Sigmoid colon (tissue), 7 donors: ENCODE measurements at places on chromosomes 4 and X. TPM values are rescaled to one million over a fixed set of nuclear protein-coding genes. Genes with fewer than 3 reads are reported as not detected.

GRCh38 chr4:37568489-37568888 lies 117.7 kb downstream of the RELL1 start:
- no peak for DNase-seq

DNA sequence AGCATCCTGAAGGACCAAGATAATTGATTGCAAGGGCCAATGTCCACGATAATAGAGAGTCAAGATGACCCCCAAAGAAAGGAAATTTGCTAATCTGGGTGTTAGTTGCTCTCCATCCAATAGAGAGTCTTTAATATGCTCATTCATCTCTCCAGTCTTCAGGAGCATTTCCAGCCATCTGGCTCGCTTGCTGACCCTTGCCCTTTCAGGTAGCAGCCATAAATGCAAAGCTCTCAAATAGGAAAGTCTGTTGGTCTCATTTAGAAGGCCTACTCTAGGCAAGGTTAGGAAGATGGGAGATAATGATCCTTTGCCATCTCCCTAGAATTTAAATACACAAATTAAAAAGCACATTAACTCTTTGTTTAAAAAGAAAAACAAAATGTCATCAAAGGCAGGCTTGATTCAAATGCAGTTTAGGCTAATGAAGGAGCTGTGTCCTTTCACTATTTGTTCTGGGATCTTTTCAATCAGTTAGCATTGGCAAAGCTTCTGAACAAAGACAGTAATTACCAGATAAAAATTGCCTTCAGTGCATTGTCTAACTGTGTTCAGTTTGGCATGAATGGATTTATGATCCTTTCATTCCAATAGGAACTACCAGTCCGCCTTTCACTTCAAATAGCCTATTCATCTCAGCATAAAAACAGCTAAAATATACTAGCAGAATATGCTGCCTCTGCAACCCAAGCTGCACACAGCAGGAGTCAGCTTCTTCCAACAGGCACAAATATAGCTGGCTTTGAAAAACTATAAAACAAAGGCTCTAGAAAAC lies 49.6 kb upstream of the ATXN3L start:
- no peak for DNase-seq

DNA sequence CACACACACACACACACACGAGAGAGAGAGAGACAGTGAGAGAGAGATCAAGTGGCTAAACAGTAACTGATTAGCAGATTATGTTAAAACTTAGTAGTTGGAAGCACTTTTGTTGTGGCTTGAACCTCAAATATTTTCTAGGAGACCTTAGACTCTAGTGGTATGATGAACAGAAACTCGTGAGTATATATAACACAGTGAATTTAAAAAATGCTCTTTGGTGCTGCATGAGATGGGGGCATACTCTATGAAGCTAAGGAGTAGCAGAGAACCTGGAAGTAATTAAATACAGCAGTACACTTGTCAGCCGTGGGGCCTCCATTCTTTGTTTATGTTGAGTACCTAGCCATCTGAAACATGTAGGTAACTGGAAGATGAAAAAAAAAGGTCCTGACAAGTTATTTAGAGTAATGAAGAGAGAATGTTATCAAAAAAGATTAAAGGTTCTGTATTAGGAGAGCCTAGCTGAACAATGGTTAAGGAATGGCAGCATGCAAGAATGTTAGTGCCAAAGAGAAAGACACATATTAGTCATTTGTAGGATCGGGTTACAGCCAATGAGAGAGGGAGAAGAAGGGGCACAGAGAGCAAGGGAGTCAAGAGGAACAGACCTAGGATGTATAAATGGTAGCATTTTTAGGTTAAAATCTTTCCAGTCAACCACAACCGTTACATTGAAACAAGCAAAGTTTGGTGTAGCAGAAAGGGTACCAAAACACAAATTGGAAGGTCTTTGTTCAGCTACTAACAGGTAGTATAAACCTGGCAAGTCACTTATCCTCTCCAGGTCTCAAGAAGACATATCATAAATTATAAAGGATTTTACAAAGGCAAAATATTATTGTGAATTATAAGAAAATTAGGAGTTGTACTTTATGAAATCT lies 316.7 kb upstream of the DIPK2B start:
- DNase-seq: no peak

Gene AMER1
- 5.4 TPM for total RNA-seq

DNA sequence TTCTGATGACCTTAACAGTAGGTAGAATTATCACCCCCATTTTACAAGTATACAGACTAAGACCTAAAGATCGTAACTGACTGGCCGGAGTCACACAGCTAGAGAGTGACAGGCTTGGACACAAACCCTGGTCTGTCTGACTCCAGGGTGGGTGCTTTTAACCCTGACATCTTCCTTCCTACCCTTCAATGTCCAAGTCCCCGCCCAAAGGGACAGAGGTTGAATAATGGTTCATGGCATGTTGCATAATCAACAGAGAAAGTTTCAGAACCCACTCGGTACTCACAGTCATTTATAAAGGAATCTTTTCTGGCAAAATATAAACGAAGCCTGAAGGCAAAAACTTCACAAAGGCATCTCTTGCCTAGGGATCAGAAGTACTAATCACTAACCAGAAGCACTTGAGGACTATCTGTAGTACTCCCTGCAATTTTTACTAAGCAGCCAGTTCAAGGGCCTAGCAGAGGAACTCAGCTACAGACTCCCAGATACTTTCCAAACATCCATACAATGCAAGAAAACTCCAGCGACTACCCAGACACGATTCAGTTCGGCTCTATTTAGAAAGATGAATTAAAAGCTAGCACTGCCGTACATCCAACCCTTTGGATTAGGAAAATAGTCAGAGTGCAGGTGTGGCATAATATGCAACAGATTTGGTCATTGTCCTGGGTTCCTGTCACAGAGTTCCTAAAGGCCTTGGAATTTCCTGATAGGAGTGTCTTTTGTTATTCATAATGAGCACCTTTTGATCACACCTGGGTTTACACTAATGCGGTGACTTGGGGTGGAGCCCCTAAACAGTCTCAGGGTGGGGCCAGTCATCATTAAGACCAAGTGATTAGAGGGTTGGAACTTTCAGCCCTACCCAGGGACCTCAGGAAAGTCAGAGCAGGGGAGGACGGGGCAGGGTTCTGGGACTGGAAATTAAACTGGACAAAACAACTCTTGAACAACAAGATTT lies 44.0 kb downstream of the RELL1 start:
- DNase-seq: no peak

DNA sequence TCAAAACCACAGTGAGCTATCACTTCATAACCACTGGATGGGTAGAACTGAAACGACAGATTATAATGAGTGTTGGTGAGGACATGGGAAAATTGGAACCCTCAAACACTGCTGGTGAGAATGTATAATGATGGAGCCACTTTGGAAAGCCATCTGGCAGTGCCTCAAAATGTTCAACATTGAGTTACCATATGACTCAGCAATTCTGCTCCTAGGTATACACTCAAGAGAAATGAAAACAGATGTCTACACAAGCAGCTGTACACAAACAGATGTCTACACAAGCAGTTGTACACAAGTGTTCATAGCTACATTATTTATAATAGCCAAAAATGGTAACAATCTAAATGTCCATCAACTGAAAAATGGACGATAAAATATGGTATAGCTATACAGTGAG lies 143.9 kb downstream of the PDGFRA start:
- DNase-seq: no peak

Gene RHOXF2
- not detected for total RNA-seq

DNA sequence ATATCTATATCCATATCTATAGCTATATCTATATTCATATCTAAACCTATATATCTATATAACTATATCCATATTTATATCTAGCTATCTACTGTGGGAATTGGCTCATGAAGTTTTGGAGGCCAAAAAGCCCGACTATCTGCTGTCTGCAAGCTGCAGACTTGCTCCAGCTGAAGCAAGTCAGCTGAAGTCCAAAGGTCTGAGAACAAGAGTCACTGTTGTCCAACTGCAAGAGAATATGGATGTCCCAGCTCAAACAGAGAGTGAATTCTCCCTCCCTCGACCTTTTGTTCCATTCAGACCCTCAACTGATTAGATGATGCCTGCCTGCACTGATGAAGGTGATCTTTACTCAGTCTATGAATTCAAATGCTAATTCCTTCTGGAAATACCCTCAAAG lies 63.3 kb upstream of the VCX start:
- no peak for DNase-seq

Gene CLNK
- not detected for total RNA-seq

GRCh38 chr4:54660591-54660990 lies 2.8 kb downstream of the KIT start:
- no peak for DNase-seq

- DNase-seq: no peak
Measured at GRCh38 chr4:112523008-112523721, 7.2 kb upstream of the NEUROG2 start.
